ENCODE measurements at places on chromosomes 4 and X.
A peak's percentile ranks its signal among the peaks of the same experiment; 100 is the strongest.

DNA sequence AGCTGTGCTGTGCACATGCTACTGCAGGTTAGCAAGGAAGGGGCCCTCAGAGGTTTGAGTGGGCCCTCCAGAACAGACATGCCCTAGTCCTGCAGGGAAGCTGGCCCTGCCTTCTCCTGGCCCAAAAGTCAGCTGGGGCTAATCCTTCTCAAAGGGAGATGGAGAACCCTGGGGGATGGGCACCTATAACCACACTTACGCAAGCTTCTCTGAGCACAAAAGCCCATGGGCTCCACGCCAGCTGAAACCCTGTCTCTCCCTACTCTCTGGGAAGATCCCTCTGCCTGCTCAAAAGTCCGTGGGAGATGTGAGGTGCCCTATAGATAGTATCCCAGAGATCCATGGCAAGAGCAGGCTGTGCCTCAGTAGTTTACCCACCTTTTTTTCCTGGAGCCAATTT is 58.9 kb upstream of the DKK2 start:
- no peak for DNase-seq

DNA sequence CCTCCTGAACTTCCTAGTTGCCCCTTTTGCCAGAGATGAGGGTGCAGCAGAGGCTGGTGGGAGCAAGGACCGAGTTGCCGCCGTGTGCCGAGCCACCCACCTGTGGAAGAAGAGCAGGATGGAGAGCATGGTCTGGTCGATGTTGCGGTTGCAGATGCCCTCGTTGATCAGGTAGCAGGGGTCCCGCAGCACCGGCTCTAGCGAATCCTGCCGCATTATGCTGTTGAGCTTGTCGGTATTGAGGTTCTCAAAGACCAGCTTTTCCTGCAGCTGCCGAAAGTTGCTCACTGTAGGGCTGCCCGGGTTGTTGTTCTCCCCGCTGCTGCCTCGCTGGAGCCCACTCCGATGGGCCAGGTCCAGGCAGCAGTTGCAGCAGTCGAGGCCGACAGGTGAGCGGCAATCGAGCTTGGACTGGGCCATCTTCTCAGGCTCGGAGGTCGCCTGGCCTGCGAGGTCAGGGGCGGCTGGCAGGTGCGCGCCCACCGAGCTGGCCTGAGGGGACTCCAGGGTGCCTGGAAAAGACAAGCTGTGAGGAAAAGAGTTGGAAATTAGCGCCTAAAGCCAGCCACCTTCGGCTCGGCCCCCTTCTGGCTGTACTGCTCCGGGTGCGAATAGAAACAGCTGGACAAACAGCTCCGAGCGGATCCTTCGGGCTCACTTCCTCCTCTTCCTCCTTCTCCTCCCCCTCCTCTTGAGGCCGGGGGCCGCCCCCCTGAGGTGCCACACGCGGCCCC is 420 bp downstream of the TSC22D3 start:
- no peak for DNase-seq

DNA sequence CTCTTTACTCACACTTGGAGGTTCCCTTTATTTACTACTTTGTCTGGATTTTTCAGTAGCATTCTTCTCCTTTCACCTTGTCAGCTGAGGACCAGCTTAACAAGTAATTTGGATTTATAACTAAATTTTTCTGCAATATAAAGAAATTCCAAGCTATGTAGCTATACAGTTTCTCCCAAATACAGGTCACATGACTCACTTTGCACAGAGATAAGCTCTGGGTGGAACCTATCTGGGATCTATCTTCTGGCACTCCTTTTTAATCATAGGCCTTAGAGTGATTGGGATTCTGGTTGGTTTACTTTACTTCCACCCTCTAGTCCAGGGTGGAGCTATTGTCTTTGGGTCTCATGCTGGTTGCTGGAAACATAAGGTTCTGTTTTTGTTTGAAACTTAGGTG is 34.9 kb upstream of the STK26 start:
- DNase-seq: no peak

DNA sequence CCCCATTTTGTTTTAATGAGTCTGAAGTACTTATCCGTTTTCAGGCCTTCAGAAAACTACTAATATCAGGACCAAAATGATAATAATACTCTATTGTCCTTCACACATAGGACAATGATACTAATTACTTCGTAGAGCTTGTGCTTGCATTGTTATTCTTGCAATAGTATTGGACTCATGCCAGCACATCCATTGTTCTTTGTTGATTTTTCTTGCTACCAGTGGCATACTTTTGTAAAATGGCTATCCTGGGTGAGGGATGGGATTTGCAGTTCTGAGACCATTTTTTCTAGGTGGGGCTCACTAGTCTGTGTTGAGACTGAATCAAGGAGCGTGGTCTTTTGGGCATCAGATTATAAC is 195.3 kb downstream of the MAML3 start:
- DNase-seq: peak; percentile 66

- no peak for DNase-seq
These were observed 397.6 kb downstream of the PACRGL start for GRCh38 chr4:21097865-21098264.

- no peak for DNase-seq
These were observed 6.5 kb upstream of the GPR101 start for GRCh38 chrX:137040113-137040794.

DNA sequence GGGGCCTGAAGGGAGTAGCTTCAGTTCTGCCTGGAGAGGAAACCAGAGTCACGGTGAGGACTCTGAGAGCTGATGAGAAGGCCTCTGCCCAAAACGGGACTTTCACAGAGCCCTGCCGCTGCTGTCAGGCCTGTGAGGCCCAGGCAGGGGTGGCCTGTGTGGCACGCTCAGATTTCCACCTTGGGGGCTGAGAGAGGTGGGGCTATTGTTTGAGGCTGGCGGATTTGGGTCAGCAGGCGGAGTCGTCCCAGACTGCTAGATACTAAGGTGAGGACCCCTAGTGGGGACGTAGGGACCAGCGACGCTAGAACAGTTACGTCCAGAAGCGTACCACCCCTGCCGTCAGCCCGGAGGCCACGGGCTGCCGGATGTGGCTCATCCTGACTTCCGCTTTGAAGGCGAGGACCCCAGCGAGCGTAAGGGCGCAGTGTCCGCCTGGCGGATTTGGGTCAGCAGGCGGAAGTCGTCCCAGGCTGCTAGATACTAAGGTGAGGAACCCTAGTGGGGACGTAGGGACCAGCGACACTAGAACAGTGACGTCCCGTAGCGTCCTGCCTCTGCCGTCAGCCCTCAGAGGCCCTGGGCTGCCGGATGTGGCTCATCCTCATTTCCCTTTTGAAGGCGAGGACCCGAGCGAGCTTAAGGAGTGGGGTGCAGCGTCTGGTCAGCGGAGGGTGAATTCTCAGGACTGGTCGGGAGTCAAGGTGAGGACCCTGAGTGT is at the start of gene MAGEB1:
Gene MAGEB1, plus strand, starts transcription at position 378 of the 721 bp plus-strand sequence. CDS start 3,348 bp downstream, outside the sequence.
- DNase-seq: no peak

DNA sequence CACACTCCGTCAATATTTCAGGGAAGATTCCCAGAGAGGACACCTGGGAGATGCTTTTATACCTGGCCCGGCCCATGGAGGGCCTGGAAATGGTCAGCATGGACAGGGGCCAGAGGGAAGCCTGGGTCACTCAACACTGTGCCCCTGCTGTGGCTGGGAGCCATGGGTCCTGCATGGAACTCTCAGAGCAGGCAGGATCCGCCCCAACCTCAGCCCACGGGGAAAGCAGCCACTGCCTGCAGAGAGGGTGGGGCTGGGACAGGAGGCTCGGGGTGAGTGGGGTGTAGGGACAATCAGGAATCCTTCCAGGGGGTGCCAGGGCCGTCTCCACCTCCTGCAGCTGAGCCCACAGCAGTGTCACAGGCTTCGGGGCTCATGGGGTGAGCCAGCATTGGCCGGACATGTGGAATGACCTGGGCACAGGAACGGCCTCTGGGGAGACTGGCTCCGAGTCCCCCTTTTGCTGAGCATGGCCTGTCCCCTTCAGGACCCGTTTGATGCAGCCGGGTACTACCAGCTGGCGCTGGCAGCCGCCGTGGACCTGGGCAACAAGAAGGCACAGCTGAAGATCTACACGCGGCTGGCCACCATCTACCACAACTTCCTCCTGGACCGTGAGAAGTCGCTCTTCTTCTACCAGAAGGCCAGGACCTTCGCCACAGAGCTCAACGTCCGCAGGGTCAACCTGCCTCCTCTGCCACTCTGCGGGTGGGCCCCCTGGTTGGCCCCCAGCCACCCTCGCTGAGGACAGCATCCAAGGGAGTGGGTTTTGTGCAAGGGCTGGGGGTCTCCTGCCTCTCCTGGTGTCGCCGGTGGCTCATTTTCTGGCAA is 29.1 kb upstream of the HTRA3 start:
- no peak for DNase-seq

DNA sequence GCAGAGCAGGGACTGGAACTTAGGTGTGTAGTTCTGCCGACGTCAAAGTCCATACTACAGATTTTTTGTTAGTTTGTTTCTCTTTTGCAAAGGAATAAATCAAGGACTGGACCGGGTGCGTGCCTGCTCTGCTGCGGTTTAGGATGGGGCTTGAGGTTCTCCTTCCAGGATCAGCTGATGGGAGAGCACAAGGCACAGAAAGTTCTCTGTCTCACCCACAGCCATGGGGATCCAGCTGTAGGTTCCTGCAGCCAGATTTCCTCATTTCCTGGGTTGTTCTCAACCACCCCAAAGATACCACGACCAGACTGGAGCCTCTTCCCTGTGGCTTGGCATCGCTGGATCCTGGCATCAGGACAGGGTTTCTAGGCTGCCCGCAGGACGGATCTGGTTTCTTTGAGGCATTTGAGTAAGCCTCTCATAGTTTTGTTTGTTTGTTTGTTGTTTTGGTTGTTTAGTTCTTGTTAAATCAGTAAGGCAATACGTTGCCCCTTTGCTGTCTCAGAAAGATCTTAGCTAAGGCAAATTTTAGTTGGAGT is 789 bp upstream of the SRPX start:
- no peak for DNase-seq

DNA sequence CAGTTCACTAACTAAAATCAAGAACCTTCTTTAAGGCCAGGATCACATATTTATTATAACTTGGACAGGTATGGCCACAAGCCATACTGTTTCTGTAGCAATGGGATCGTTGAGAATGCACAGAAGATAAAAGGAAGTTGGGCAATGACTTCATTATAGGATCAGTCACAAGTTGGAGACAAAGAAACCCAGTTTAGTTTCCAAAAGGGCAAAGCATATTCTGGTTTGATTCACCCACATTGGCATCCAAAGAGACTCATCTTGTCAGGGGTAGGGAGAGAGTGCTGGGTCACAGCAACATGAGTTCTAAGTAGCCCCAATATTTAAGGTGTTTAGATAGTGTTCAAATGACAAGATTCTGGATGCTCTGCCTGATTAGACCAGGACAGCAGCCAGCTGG is 317.1 kb upstream of the GALNT7 start:
- no peak for DNase-seq

GRCh38 chr4:177339477-177340374 is 30.1 kb downstream of the NEIL3 start:
- DNase-seq: peak; percentile 18

DNA sequence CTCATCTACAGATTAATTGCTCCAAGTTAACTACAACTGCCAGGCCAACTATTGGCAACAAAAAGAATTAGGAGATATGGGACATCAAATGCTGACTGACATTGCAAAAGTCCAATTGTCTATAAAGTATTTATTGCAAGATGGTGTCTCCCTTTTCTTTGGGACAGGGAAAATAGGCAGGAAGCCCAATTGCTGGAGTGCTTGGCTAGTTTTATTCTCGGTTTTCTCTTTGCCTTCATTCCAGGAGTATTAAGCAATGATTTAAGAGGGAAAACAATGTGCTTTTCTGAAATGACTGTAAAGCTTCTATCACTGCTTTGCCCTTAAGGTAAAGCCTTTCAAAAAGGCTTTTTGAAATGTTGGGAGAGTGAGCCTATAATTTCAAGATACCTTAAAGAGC is 62.8 kb upstream of the DIAPH2 start:
- no peak for DNase-seq

DNA sequence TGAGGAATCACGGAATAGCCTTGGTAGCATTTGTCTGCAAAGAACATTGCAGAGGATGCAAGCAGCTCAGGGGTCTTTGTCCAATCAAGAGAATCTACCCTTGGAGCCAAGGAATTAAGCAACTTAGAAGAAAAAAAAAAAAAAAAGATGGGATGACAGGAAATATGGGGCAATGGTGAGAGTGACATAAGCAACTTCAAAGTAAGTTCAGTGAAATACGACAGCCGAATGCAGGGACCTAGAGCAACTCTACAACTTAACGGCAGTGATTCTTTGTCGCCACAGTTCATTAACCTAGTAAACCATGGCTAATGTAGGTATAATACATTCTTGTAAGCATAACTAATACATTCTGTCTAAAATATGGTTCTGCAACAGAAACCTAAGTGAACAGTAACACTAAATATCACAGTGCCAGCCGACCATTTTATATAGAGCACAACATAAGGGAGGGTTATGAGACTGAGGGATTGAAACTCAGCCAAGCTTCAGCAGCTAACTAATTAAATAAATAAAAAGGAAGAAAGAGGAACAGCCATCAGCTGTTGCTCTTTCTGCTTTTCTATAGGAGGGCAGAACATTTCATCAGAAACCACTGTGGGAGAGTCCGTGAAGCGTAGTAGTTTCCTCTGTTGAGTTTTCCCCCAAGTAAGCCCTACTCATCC is 74.7 kb downstream of the PPARGC1A start:
- no peak for DNase-seq

DNA sequence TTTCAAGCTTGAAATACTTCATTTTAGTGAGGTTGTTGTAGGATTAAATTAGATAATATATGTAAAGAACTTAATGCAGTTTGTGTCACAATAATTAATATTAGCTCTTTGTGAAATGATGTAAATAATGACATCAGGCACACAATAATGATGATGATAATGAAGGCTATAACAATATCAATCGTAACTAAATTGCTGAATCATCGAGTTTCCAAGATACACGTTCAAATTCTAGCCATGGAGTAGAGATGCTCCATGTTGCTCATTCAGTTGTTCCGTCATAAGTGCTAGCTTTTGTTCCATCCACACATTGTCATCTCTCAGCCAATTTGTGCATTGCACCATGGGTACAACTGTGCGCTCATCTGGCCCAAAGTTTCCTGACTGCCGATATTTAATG is 83.1 kb downstream of the CPXCR1 start:
- no peak for DNase-seq

- no peak for DNase-seq
These were observed 21.2 kb downstream of the TMEM255A start for GRCh38 chrX:120290107-120290506.

DNA sequence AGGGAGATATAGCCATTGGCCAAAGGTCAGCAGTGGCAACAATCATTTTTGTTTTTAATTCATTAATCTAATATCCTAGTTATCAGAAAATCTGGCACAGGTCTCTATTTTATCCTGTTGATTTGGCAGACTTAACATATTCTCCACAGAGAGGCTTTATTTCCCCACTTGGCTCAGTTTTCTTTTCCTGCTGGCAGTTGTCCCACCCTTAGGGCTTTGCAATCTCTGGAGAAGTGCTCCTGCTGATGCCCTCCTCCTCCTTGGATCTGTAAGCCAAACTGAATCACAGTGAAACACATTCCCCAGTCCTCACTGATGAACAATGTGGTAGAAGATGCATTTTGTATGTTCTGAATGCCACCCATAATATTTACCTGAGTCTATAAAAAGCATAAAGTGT is 889.7 kb downstream of the PDHA2 start:
- DNase-seq: no peak
